ENCODE measurements at places on chromosomes 13 and 19.

- DNase-seq = no peak
Measured at GRCh38 chr13:91739751-91740150, 341.3 kb downstream of the GPC5 start.

DNA sequence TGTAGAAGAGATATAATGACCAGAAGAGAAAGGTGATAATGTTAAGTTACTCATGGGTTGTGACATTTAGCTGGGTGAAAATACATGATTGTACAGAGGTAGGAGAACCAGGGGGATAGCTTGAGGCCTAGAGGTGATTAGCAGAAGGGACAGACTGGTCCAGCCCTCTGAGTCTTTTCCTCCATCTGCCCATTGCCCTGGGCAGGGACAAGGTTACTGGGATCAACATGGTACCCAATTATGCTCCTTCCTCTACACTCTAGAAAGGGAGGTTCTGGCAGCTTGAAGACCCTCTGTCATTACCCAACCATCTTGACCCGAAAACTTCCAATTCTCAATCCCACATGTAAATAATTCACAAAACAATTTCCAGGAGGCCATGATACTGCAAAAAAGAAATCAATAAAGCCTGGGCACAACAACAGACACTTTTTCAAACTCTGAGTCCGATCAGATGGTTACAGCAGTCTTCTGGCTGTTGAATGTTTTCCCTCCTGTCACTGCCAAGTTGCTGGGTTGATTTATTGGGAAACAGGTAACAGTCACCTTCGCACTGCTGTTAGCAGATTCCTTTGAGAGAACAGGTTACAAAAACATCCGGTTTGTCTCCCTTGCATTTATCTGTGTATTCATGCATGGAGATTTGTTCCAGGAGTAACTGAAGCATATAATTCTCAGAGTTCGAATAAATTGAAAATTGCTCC, 239.1 kb upstream of the HTR2A start:
- no peak for DNase-seq

GRCh38 chr13:25687471-25688225, 315.9 kb downstream of the ATP8A2 start:
- no peak for DNase-seq

- no peak for DNase-seq
Measured at GRCh38 chr19:3656747-3657394, 30.3 kb upstream of the CACTIN start.

GRCh38 chr19:35433448-35433847, 14.6 kb upstream of the FFAR2 start:
- no peak for DNase-seq
